Activated CD4-positive, alpha-beta T cell treated with anti-CD3 and anti-CD28 coated beads for 36 hours (primary cell): ENCODE measurements at places on chromosomes 5 and 9.

DNA sequence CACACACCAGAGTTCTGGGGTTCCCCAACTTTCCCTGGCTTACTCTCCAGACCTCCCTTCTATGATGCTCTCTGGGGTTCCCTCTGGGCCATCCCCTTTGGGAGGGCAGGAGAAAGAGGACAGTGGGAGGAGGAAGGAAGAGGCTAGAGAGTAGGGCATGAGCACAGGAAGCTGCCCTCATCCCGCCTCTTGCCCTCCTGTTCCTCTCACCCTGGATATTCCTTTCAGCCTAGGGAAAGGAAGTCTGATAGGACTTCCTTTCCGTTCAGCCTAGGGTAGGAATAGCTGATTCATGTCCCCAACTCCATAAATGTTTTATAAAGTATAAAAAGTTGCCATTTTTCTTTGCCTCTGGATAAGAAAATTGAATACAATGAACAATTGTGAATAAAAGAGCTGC is 7.4 kb downstream of the MAP1B start:
- DNase-seq = no peak

- DNase-seq = no peak
Observed at GRCh38 chr5:137836997-137837396, 30.7 kb upstream of the MYOT start.

DNA sequence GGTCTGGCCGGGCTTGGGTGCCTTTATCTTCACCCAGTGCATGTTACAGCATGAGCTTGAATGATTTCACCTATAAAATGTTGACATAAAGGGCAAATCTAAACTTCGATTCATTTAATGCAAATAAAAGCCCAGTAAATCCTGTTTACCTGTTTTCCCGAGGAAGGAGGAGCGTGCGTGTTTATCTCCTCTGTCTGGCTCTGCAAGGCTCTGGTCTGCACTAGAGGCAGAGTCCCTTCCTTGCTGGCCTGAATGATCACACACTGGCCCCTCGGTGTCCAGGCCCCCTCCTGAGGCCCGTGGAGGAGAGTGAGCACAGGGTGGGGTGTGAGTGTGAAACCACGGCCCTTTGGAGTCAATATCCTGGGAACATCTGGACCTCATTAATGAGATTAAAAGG is 125.1 kb upstream of the LHFPL2 start:
- no peak for DNase-seq

- DNase-seq = peak; percentile 71
Observed at GRCh38 chr5:35202319-35203111, 27.8 kb downstream of the PRLR start.

GRCh38 chr9:33431420-33431819 is 16.0 kb downstream of the AQP3 start:
- no peak for DNase-seq
